Activated CD4-positive, CD25-positive, alpha-beta regulatory T cell treated with anti-CD3 and anti-CD28 coated beads, Interleukin-2, amount 50 U/mL, for 72 hours (primary cell): ENCODE measurements at places on chromosomes 7 and 10.
A peak's percentile ranks its signal among the peaks of the same experiment; 100 is the strongest.

GRCh38 chr7:159026271-159027055 lies 118.2 kb downstream of the VIPR2 start:
- peak; percentile 7 for DNase-seq

GRCh38 chr7:102284891-102285539 lies 1.7 kb upstream of the SH2B2 start:
- DNase-seq, result no peak

DNA sequence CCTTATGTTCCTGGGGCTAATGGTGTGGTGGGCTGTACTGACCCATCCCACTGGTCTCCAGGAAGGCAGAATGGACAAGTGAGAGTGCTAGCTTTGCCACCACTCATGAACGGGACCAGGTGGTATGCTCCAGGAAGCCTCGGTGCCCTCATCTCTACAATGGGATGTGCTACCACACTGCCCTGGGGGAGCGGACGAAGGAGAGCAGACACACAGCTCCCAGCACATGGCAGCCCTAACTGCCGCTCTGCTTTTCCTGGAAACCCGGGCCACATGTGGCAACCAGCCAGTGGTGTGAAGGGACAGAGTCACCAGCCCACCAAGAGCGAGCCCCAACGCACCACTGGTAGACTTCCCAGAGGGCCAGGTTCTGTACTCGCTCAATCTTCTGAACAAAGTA lies 35.8 kb downstream of the PARP12 start:
- DNase-seq, result no peak

GRCh38 chr7:5550831-5551230 lies 127.2 kb upstream of the TNRC18 start:
- DNase-seq, result no peak

- DNase-seq, result no peak
These were observed 111.9 kb upstream of the NRBF2 start for GRCh38 chr10:63021225-63021624.

DNA sequence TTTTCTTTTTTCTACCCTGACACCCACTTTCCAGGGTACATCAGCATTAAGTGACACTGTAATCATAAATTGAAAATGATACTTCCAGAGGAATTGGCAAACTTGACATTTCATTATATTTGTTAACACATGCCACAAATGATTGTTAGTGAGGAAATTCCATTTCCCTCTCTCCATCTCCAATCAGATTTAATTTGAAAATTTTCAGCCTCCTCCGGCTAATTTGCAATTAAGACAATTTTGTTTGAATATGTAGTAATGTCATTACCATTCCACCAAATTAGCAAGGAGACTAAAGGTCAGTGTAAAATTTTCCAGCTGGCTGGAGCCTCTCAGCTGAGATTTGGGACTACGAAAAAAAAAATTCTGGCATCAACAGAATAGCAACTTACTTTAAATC lies 242.7 kb downstream of the FOXP2 start:
- DNase-seq, result no peak

GRCh38 chr7:38283107-38283506 lies 9.7 kb upstream of the TARP start:
- DNase-seq, result no peak

- DNase-seq, result peak; percentile 9
These were observed 24.4 kb upstream of the PWWP2B start for GRCh38 chr10:132372516-132373095.

DNA sequence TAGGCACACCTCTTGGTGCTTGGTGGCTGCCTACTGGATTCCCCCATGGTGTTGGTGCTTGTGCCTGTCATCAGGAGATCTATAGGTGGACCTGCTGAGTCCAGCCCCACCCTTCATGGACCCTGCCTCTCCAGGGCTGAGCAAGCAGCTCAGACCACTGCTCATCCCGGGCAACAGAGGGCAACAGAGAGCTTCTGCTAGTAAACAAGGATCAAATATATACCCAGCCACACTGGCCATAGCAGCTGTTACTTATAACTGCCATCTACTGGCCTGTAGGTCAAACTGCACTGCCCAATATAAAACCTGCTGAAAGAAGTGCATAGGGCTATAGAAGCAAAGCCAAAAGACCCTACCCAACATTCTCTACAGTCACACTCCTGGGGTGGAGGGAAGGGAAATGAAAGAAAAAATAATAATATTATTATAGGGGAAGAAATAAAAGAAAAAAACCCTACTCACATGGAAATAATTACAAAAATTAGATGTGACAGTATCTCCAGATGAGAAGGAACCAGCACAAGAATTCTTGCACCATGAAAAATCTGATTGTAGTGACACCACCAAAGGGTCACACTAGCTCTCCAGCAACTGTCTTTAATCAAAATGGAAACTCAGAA lies 54.9 kb upstream of the ZNF800 start:
- no peak for DNase-seq

- no peak for DNase-seq
These were observed 14.0 kb upstream of the INSIG1 start for GRCh38 chr7:155283565-155284194.
